ENCODE measurements at places on chromosomes 12 and 14. TPM values are rescaled to one million over a fixed set of nuclear protein-coding genes. Genes with fewer than 3 reads are reported as not detected.

The ASCL1 gene
- not detected for total RNA-seq

The EFS gene
- total RNA-seq: not detected

GRCh38 chr14:55592436-55592835 lies 12.4 kb downstream of the KTN1 start:
- no peaks in the 10 kb centered on the region for H3K27me3 ChIP-seq
- no peak overlapping the region for H3K27ac ChIP-seq

DNA sequence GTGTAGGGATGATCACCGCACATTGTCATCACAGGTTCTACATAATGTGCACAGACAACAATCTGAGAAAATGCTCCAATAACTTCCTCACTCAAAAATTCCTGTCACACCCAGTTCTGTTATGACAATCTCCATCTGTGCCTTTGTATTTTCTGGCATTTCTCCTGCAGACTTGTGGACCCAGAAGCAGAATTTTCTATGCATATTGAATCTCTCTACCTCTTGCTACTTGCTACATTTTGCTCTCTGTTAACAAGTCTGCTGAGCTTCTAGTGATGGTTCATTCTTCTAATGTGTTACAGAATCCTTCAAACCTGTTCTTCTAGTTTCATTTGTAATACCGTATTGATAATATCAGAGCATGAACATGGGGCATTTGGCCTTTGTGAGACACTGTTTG lies 127.8 kb upstream of the PTPRQ start:
- DNase-seq: no peak
- H3K4me3 ChIP-seq: no peak overlapping the region
- H3K4me1 ChIP-seq: no peaks in the 10 kb centered on the region

DNA sequence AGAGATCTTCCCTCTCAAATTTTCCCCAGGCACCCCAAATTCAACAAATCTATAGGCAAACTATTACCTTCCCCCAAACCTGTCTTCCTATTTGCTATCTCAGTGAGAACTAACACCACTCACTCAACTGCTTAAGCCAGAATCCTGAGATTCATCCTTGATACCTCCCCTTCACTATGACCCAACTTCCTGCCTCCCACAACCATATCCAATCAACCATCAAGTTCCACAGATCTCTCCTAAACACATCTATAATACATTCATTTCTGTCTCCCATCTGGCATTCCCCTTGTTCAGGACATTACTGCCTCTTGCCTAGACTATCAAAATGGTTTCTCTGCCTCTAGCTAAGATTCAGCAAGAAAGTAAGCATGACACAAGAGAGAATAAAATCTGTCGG lies 21.3 kb downstream of the YAF2 start:
- H3K27ac ChIP-seq: no peak overlapping the region
- H3K4me1 ChIP-seq: peaks cover 4% of the 10 kb centered on the region
- no peak overlapping the region for H3K4me3 ChIP-seq
- H3K27me3 ChIP-seq: no peaks in the 10 kb centered on the region
- no peak for DNase-seq
- H3K36me3 ChIP-seq: peaks cover 3% of the 10 kb centered on the region

- H3K27ac ChIP-seq: no peak overlapping the region
Measured at GRCh38 chr14:69044965-69045555, 66.0 kb upstream of the ACTN1 start.

GRCh38 chr12:43883748-43884147 lies 47.9 kb downstream of the TMEM117 start:
- H3K36me3 ChIP-seq: no peaks in the 10 kb centered on the region
- H3K4me3 ChIP-seq: no peak overlapping the region
- H3K4me1 ChIP-seq: no peaks in the 10 kb centered on the region
- no peaks in the 10 kb centered on the region for H3K27me3 ChIP-seq
- no peak for DNase-seq
- H3K27ac ChIP-seq: no peak overlapping the region

DNA sequence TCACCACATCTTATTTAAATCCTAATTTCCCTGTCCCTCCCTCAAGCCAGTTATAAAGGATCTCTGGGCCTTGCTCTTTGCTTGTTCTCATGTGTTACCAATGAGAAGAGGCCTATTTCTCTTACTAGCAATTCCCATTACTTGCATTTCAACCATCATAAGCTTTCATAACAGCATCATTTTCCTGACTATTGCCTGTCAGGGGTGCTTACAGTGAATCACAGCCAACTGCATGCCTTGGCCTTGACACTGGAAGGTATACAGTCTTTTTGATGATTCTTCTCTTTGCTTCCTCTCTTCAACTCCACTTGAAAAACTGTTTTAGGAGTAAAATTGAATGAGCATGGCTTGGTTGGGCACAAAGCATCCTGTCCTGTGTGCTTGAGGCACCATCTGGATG lies 127.0 kb downstream of the NPAS3 start:
- H3K27me3 ChIP-seq: no peaks in the 10 kb centered on the region
- no peaks in the 10 kb centered on the region for H3K4me1 ChIP-seq
- no peak overlapping the region for H3K4me3 ChIP-seq

DNA sequence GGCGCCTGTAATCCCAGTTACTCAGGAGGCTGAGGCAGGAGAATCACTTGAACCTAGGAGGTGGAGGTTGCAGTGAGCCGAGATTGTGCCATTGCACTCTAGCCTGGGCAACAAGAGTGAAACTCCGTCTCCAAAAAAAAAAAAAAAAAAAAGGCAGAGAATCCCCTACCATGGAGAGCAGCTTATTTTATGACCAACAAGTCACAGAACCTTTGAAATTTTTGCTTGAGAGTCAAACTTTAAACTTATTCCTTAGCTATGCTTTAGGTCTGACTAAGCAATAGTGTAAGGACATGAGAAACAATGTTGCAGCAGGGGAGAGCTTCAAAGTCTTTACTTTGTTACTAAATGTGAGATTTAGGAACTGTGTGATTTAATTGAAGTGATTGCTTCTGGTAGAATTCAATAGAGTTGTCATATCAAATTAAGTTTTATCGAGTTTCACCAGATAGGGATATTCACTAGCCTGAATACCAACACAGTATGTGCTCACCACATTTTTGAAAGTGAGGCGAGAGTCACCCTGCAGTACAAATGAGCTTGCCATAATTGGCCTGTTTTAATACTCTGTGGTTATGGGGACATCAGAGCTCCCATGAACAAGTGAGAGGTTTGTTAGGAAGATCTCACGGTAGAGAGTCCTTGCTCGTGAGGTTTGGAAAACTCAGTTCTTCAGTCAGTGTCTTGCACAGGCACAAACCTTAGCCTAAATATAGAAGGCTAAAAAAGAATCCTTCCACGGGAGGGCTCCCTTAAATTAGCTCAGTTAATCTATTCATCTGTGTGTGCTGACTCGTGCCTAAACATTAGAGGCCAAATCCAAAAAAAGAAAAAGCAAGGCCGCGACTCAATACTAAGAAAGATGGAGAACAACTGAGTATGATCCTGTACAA lies 108.6 kb downstream of the SAMD4A start:
- peaks cover 26% of the 10 kb centered on the region for H3K4me1 ChIP-seq
- no peak for DNase-seq

- no peaks in the 10 kb centered on the region for H3K36me3 ChIP-seq
- H3K27me3 ChIP-seq: no peaks in the 10 kb centered on the region
- no peak for DNase-seq
- no peak overlapping the region for H3K27ac ChIP-seq
- H3K4me1 ChIP-seq: no peaks in the 10 kb centered on the region
Measured at GRCh38 chr12:77189901-77190416, 124.6 kb upstream of the E2F7 start.

- no peak overlapping the region for H3K27ac ChIP-seq
- no peak overlapping the region for H3K4me3 ChIP-seq
- H3K4me1 ChIP-seq: peaks cover 20% of the 10 kb centered on the region
Measured at GRCh38 chr12:123134271-123134671, 16.6 kb downstream of the PITPNM2 start.

- DNase-seq: no peak
- H3K27me3 ChIP-seq: peaks cover 44% of the 10 kb centered on the region
- H3K36me3 ChIP-seq: no peaks in the 10 kb centered on the region
- no peak overlapping the region for H3K27ac ChIP-seq
- no peak overlapping the region for H3K4me3 ChIP-seq
Measured at GRCh38 chr12:55705782-55706402, 1.8 kb downstream of the ITGA7 start.
